ENCODE measurements at places on chromosomes 5 and 9. TPM values are rescaled to one million over a fixed set of nuclear protein-coding genes. Genes with fewer than 3 reads are reported as not detected.

- no peak for DNase-seq
These were observed 76.8 kb downstream of the TTLL11 start for GRCh38 chr9:122016309-122016708.

- DNase-seq = no peak
These were observed 12.0 kb downstream of the GPSM1 start for GRCh38 chr9:136339173-136339957.

- no peak for DNase-seq
These were observed 9.1 kb downstream of the EGFL7 start for GRCh38 chr9:136671646-136672430.

DNA sequence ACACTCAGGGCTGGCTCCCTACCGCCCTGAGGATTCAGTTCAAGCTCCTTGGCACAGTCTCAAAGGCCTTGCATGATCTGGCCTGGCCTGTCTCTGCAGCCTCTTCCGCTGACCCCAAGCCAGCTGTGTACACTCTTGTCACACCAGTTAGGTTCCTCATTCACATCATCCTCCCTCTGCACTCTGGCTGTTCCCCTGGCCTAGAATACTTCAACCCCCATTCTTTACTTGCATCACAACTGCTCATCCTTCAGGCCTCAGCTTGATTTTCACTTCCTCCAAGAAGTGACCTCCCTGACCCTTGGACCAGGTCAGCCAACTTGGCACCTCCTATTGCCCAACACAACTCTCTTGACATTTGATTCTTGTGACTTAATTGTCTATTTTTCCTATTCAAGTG is 18.9 kb upstream of the PFDN1 start:
- DNase-seq = no peak

DNA sequence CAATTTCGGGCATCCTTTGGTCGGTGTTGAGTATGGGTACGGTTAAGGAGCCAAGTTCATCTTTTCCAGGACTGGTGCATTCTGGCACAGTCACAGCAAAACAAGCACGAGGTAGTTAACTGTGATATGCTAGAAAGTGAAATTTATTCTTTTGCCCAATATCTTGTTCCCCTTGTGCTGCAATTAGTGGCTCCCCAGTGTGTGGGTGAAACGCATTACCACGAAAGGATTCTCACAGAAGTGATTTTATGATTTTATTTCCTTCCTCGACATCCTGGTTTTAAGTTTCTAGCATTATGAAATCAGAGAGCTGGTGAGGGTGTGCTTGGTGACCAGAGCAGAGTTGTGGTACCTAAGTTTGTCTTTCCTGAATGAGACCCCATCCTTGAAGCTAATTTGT is 1.5 kb downstream of the FRMPD1 start:
- DNase-seq = no peak

GRCh38 chr5:154168395-154168794 is 22.1 kb upstream of the GALNT10 start:
- no peak for DNase-seq

DNA sequence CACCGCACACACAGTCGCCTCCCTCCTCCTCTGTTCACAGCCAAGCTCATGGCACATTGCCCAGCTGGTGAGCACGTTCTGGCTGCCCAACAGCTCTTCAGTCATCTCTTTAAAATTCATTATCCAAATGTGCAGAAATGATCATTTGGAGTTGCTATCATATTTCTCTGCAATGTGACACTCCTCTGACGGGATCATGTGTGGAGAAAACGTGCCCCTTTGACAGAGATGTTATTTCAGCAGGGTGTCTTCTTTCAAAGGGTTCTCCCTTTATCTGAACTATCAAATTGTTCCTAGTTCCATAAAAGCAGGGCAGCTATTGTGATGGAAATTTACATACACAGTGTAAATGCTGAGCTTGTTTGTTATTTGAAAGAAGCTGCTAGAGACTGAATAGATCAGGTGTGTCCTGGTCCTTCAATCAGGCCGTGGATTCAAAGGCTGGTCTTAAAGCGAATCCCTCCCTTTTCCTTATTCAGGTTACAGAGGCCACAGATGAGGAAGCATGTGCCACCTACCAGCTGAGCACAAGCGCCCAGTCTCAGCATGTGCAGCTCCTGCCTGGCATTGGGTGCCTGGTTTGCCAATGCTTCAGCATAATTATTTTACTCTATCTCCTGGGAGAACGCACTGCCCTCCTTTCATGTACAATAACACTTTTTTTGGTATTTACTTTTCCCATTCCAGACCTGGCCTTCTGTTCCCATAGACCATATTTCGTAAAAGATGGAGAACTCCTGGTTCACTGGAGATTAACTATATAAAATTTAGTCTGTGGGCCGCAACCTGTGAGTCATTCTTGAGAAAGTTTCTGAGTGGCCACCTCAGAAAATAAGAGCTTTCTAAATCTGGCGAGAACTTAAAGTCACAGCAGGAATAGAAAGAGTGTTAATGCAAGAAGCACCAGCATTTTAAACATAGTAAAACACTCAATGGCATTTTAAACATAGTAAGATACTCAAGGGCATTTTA is 433.7 kb downstream of the ENC1 start:
- peak; percentile 62 for DNase-seq

DNA sequence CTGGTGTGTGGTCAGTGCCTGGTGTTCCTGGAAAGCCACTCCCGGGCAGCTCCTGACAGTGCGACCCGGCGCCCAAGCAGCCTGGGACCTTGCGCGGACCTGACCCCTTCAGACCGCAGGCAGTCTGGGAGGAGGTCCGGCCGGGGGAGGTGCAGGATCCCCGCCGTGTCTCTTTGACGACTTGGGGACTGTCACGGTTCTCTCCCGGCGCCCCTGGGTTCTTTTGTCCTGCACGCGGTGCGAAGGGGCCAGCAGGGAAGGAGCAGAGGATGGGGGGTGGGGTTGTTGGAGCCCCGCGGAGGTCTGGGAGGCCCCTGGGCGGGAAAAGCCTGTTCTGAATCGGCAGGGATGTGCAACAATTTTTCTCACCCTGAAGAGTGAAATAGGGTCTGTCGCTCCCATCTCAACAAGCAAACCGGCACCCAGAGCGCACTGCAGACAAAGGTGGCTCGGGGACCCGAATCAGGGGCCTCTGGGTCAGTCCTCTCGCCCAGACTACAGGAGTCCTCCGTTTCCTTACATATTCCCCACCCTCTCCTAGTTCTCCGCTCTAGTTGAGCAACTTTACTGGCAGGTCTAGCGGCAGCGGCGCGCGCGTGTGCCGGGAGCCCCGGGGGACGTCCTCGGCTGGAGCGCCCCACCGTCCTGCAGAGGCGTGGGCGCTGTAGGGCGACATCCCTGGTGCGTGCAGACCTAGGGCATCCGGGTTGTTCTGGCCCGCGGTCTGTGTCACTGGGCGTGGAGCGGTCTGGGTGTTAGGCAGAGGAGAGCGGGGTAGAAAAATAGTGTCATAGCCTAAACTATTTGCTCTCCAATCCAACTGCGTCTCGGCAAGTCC is 1.2 kb downstream of the VCAN start:
- no peak for DNase-seq

PIP5K1B gene
- not detected for total RNA-seq

PCDHA4 gene
- total RNA-seq = not detected

Measured in epithelial cell of proximal tubule (primary cell).